ENCODE measurements at places on chromosomes 6 and 20. TPM values are rescaled to one million over a fixed set of nuclear protein-coding genes. Genes with fewer than 3 reads are reported as not detected.

The PHF3 gene
- 49.7 TPM for total RNA-seq

The TMEM217 gene
- total RNA-seq, result 4.8 TPM

The HNF4A gene
- total RNA-seq, result under 0.01 TPM

The SIRPB2 gene
- 0.21 TPM for total RNA-seq

The HLA-DPA1 gene
- total RNA-seq, result 4.5 TPM

The APCDD1L gene
- not detected for total RNA-seq

The CCN6 gene
- 0.72 TPM for total RNA-seq

The MUC21 gene
- under 0.01 TPM for total RNA-seq

The TMEM181 gene
- total RNA-seq, result 42.2 TPM

The CCN2 gene
- 12.5 TPM for total RNA-seq

The CD109 gene
- total RNA-seq, result 95.9 TPM

The SERPINB6 gene
- 64.8 TPM for total RNA-seq

The FOXC1 gene
- 6.2 TPM for total RNA-seq

The PHACTR3 gene
- total RNA-seq, result 3.4 TPM

The CASS4 gene
- total RNA-seq, result 0.24 TPM

The PDYN gene
- total RNA-seq, result not detected

The ARFGAP1 gene
- total RNA-seq, result 55.9 TPM

The PRND gene
- total RNA-seq, result under 0.01 TPM

The CNR1 gene
- total RNA-seq, result 0.72 TPM

The PRSS35 gene
- under 0.01 TPM for total RNA-seq

The RSPH9 gene
- total RNA-seq, result 0.21 TPM

The HLA-DOA gene
- not detected for total RNA-seq

The SAPCD1 gene
- total RNA-seq, result not detected

The TPD52L1 gene
- 121 TPM for total RNA-seq

The MAK gene
- total RNA-seq, result under 0.01 TPM

The SAMD5 gene
- total RNA-seq, result 0.48 TPM

The ABCF1 gene
- 25.6 TPM for total RNA-seq

The ZSCAN16 gene
- 3.8 TPM for total RNA-seq

The TSBP1 gene
- total RNA-seq, result not detected

The MOG gene
- not detected for total RNA-seq

The MLN gene
- not detected for total RNA-seq

The C20orf96 gene
- total RNA-seq, result 0.85 TPM

The LTB gene
- total RNA-seq, result not detected

The IFT52 gene
- total RNA-seq, result 17.6 TPM

The MAP3K7 gene
- 26.3 TPM for total RNA-seq

The MOXD1 gene
- under 0.01 TPM for total RNA-seq
